Heart right ventricle (tissue), 16 donors: ENCODE measurements at places on chromosomes 4 and X. TPM values are rescaled to one million over a fixed set of nuclear protein-coding genes. Genes with fewer than 3 reads are reported as not detected.
A peak's percentile ranks its signal among the peaks of the same experiment; 100 is the strongest.

- no peak for DNase-seq
Measured at GRCh38 chr4:121270389-121270788, 106.3 kb upstream of the TNIP3 start.

DNA sequence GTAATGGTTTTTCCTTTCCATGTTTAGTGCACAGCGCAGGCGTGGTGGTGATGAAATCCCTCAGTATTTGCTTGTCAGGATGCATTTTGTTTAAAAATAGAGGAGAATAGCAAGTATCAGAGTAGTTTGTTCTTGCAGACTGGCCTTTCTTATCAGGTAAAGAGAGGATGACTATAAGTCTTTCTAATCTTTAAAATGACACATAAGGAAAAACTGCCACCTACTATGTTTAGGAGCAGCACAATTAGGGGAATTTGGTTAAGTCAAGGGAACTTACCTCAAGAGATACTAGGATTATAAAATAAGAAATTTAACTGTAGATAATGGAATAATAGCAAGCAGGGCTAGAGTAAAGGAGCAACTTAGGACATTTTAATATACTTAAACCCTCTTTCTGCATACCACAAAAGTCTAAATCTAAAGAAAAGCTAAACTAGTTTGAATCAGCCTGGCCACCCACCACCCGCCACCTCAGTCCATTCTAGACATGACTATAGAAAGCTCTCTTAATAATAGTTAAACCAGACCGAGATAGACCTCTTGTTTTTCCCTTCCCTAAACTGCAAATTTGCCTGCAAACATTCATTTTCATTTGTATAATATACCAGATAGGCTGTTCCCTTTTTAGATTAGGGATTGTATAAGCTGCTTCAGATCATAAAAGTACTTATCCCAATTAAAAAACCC lies 62.0 kb downstream of the APOOL start:
- no peak for DNase-seq

DNA sequence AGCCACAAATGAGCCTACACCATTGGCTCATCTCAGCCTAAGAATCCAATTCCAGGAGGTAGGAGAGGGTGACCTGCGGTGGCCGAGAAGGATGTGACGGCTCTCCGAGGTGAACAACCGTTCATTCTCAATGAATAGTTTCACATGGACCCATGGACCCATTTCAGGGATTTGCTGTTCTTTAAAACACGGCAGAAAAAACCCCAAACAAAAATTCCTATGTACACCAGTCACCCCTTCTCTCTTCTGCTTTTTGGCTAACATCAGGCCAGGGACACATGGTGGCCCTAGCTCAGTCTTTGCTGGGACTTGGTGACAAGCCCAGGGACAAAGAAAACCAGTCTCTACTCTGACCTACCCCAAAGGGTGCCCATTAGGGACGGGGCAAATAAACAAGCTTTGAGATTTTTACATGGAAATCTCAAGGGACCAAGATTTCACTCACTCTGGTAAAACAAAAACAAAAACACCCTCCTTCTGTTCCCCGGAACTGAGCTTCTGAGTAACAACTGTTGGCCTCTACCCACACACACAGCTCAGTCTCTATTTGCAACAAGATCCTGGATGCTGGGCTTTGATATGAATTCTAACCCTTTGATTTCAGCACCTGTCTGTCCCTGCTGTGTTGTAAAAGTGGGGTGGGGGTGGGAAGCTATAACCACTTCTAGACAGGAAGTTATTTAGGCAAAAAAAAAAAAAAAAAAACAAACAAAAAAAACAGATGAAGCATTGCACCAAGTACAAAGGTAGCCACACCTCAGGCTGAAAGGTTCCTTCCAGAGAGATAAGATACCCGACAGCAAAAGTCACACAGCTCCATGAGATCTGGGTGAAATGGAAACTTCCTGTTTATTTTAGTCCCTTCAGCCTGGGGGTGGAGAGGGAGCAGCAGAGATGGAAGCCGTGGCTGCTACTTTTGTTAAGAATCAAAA lies 49.0 kb downstream of the DDX3X start:
- DNase-seq, result no peak

The RAB39B gene
- total RNA-seq, result 0.17 TPM

GRCh38 chr4:26294904-26295303 lies 25.9 kb upstream of the RBPJ start:
- DNase-seq, result no peak

The PRMT9 gene
- total RNA-seq, result 6.7 TPM

The RTL3 gene
- total RNA-seq, result 0.59 TPM

DNA sequence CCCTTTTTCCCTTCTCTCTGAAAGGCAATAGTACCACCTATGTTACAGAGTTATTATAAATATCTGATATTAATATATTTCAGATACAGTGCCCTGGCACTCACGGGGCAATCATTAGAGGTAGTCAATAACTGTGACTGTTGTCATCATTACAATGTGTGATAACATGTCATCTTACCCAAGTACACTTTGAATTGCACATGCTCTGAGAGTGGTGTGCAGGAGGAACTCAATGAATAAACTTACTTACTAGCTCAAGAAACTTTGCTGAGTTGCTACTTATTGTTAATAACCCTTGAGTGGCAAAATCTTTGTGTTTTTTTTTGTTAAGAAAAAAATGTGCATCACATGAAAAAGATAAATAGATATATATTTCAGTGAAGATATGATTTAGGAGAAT lies 275.1 kb upstream of the RASGEF1B start:
- DNase-seq, result no peak

The RASGEF1B gene
- total RNA-seq, result 5.3 TPM

DNA sequence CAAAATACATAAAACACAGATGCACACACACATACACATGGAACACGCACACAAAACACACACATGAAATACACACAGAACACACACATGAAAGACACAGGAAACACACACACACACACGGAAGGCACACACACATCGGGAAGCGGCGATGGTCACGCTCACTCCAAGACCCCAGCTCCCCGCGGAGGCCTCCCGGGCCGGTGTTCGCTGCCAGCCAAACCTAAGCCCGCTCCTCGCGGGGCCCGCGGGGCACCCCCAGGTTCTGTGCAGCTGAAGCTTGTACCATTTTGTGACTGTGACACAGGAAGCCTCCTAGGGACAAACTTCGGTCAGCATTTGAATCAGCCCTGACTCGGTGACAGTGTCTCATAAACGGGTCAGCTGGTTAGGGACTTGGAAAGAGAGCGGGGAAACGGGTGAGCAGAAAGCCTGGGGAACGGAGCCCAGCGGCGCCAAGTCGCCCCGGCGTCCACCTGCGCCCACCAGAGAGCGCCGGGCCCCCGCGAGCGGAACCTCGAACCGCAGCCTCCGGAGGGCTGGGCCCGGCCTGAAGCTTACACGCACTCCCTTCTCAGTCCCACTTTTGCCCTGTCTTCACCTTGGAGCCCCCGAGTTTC lies 32.1 kb downstream of the F11 start:
- no peak for DNase-seq

- no peak for DNase-seq
Measured at GRCh38 chr4:41205130-41205529, 9.2 kb downstream of the APBB2 start.

DNA sequence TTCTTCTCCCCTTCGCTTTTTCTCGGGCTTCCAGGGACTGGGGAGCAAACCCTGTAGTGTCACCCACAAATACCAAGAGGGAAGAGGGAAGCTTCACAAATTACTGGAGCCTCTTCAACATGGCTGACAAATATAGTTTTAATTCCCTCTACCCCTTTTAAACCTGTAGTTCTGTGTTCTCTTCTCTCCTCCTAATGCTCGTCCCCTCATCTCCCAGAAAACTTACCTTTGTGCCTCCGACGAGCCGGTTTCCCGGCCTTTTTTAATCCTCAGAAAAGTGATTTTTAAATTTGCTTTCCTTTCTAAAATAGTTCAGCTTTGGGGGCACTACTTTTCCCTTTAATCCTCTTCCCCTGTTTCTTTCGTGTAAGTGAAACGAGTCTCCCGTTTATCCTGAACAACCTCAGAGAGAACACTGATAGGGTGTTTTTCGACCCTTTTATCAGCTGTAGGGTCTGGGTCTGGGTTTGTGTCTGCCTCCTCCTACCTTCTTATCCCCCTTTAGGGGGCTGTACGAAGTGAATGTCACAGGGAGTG lies 408 bp downstream of the TET2 start:
- no peak for DNase-seq

The TRIML2 gene
- total RNA-seq, result not detected

The ARHGAP4 gene
- total RNA-seq, result 5.7 TPM

GRCh38 chr4:48133669-48134068 lies 381 bp downstream of the TXK start:
- peak; percentile 39 for DNase-seq

The EGF gene
- total RNA-seq, result 11.2 TPM

DNA sequence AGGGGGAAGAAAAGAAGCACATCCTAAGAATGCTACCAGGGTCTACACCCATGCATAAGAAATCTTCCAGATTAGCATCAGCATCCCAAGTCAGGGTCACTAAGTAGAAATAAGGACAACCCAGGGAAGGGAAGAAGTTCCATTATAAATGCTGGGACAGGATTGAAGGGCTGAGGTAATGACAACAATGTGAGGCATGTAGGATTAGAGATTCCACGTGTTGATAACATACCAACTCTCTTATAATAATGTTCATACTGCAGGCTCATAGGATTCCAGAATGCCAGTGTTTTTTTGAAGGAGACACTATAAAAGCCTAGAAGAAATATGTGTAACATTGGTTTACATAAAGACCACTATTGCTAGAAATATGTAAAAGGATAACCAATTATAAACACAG lies 201.2 kb downstream of the MID1IP1 start:
- DNase-seq, result no peak

- DNase-seq, result no peak
Measured at GRCh38 chrX:130869239-130869638, 33.8 kb downstream of the ENOX2 start.

- DNase-seq, result no peak
Measured at GRCh38 chrX:99137488-99137887, 1272.6 kb downstream of the PCDH19 start.

The MSN gene
- 238 TPM for total RNA-seq

The SCML1 gene
- total RNA-seq, result 9.5 TPM

DNA sequence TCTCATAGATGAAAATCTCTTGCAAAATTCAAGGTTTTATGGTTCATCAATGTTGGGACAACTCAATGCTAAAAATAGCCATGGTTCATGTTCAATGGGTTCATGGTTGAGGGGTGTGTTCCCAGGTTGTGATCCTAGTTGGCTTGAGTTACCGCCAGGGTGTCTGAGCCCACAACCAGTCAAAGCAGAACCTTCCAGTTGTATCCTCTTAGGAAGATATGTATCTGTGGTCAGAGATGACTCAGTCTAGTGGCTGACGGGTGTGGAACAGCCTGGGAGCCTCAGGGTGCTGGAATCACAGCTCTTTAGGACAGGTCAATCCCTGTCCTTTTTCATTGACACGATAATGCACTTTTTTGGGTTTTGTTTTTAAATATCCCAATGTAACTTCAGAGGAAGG lies 192.3 kb upstream of the NR3C2 start:
- DNase-seq, result no peak

DNA sequence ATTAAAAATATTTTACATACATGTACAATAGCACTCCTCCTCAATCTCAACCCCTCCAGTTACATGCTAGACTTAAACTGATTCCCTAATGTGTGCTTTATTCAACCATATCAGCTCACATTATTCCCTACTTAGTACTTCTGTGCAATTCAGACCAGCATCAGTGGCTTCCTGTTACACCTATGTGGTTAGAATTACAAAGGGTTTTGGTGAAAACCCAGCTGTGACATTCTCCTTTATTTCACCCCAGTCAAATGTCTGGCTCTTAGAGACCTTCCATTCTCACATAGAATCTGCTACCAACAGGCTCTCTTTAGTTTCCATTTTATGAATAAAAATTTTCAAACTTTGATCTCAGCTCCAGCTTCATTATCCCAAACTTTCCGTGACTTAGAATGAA lies 85.2 kb upstream of the SLC7A11 start:
- DNase-seq, result no peak

The GAGE10 gene
- total RNA-seq, result not detected

GRCh38 chr4:80312124-80312523 lies 23.4 kb upstream of the CFAP299 start:
- DNase-seq, result no peak

GRCh38 chrX:23776363-23776762 lies 6.6 kb upstream of the SAT1 start:
- DNase-seq, result no peak

- DNase-seq, result no peak
Measured at GRCh38 chrX:37779857-37780256, at the start of gene CYBB. Gene CYBB (plus strand): TSS chrX:37780059. CDS start chrX:37780078, 19 bp downstream.

- no peak for DNase-seq
Measured at GRCh38 chr4:121706595-121707021, 9.8 kb upstream of the ANXA5 start.

- no peak for DNase-seq
Measured at GRCh38 chr4:94676970-94677369, 80.8 kb upstream of the BMPR1B start.

GRCh38 chrX:2336181-2336580 lies 164.6 kb downstream of the DHRSX start:
- no peak for DNase-seq

The TEX13D gene
- total RNA-seq, result not detected

DNA sequence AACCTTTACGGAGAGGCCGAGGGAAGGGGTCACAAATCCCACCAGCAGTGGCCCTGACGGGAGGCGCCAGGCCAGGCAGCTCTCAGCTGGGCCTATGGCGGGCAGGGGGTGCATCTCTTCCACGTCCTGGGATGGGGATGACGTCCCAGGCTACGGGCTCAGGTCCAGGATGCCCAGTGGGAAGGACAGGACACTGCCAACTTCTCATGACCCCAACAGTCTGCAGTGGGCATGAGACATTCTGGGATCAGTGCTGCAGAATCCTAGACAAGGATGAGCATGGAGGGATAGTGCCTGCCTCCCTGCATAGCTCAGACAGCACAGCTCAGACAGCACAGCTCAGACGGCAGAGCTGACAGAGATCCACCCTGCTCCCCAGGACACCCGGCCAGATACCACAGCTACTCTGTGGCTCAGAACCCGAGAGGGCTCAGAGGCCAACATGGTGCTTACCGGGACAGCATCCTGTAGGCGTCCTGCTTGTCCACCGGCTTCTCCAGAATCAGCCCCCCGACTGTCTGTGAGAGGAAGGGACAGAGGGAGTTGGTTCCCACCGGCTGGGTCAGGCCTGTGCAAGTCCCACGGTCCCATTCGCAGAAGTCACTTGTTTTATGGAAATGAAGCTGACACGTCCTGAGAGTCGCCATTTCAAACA lies 17.3 kb downstream of the ASMTL start:
- DNase-seq, result no peak

The TEX13B gene
- total RNA-seq, result not detected

The DTHD1 gene
- total RNA-seq, result not detected

GRCh38 chrX:52933976-52934703 lies 24.2 kb downstream of the FAM156A start:
- DNase-seq, result no peak

DNA sequence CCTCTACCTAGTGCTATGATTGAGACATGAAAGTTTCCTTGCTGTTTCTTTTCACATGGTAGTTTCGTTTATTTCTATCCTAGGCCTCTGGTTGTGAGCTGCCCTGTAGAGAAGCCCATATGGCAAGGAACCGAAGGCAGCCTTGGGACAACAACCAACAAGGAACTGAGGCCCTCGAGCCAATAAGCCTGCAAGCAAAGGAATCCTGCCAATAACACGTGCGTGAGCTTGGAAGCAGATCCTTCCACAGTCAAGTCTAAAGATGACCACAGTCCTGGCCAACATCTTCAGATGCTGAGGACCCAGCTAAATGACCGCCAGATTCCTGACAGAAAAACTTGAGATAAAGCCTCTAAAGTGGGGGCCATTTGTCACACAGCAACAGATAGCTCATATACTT lies 100.4 kb upstream of the FAM9B start:
- no peak for DNase-seq
